ENCODE measurements at places on chromosomes 2 and 18.

DNA sequence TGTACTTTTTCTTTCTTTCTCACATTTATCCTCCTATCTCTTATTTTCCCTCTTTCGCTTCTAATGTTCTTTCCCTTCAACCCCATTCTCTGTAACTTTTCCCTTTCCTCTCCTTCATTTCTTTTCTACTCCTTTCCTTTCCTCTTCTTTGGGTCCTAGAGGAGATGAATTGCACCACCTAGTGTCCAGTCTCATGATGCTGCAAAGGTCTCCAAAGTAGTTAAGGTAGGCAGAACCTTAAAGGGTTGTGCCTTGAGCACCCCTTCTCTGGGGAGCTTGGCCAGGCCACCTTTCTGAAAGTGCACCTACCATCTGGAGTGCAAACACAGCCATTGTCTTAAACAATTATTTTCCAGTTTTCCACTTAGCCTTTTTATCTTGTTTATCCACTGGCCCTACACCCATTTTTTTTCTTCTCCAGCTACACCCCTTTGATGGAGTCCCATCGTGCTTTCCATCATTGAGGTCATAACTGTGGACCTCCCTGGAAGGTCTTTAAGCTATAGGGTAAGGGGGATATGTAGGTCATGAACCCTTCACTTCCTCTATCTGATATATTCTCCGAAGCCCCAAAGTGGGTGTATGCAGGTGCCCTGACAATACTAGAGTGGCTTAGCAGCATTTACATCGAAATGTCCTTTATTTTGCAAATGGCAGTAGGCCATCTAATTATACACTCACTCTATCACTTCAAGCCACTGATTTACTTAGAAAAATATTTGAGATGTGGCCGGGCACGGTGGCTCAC, 155.9 kb downstream of the ESCO1 start:
- peak; percentile 18 for DNase-seq

DNA sequence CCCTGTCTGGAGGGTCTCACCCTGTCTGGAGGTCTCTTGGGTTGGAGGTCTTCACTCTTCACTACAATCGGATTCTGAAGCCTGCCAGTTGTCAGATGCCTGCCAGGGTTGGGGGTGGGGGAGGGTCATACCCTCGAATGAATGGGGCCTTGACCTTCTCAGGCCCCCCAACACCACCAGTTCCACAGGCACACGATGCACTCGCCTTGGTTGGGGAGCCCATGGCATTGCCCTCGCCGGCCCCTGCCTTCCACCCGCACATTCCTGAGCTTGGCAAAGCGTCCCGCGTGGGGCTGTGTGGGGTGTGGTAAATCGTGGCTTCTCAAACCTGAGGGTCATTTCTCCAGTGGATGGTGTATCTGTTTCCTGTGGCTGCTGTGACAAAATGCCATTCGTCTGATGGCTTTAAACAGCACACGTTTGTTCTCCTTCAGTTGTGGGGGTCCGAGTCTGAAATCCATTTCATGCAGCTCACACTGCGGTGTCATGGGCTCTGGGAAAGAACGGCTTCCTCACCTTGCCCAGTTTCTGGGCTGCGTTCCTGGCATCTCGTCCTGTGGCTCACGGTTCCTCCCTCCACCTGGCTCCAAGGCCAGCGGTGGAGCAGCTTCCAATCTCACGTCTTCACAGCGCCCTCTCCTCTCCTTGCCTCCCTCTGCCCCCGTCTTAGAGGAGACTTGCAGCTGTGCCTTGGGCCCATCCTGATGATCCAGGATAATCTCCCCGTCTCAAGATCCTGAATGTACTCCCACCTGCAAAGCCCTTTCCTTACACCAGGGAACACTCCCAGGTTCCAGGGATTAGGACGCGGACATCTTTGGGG, 38.0 kb upstream of the HPCAL1 start:
- peak; percentile 15 for DNase-seq

DNA sequence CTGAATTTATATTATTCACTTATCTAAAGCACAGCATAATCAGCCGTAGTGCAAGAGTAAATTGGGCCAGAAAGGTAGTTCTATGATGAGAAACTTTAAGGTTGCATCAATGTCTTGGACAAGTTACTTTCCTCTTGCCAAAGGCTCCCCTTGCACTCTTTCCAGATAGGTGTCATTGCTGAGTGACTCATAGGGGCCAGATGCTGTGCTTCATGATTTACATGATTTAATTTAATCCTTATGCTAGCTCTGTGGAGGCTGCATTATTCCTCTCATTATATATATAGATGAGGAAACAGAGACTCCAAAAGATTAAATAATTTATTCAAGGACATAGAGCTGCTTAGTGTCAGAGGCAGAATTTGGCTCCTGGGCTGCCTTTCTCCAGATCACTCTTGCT, 5.0 kb downstream of the CFAP221 start:
- DNase-seq: no peak

DNA sequence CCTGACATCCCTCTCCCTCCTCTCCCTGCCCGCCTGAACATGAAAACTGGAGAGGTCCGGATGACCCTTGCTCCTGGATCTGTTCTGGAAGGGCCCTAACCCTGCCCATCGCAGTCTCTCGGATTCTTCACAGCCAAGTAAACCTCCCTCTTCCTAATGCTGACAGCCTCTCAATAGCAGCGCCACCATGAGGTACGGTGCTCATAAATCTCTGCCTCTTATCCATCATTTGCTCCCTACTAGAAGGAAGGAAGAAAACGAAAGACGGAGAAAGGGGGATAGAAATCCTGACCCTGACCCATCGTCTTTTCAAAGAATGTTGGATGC, 257.9 kb downstream of the BCL11A start:
- no peak for DNase-seq

DNA sequence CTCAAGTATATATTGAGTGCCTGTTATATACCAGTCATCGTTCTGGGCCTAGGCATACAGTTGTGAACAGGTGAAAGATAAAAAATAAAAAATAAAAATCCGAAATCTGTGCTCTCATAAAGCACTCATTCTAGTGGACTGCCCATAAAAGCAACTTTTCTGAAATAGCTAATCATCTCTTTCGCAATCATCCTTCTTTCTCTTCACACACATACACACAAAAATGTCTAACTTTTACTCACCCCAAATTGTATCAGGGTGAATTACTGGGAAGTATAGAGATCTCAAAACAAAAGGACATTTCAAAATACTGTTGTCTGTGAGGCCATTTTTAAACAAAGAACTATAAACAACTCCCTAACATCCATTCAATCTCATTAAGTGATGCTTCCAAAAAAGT, 29.6 kb upstream of the ORC2 start:
- no peak for DNase-seq

DNA sequence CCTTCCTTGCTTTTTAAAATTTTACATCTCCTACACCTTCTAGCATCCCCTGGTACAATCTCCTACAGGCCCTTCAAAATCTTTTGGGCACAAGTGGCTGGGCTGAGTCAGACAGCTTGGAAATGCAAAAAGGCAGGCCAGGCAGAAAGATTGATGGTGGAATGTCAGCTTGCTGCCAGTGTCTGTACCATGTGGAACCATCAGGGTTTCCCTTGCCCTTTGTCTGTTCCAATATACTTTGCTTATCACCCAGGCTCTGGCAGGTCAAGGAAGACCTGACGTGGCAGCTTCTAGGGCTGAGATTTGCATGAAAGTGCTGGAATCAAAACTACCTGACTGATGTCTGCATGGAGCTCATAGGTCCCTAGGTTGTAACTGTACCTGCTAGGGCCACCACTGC, 33.3 kb downstream of the GPR39 start:
- DNase-seq: no peak

DNA sequence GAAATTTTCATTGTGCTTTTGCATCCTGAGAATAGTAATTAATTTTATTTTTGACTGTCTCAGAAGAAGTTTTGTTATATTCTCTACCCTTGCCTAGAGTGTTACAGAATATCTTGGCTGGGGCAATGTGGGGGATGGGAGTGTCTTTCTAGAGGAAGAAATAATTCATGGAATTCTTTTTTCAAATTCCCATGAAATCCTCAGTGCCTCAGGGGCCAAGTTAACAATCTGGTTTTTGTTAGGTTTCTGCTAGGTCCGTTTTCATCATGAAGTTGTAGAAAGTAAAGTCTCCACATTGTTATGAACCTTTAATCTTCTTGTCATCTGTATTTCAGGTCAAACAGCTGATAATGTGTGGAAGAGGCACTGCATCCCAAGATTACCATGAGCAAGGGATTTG, 145.6 kb upstream of the GYPC start:
- no peak for DNase-seq

- no peak for DNase-seq
These were observed 390.4 kb upstream of the VRK2 start for GRCh38 chr2:57656198-57656597.

DNA sequence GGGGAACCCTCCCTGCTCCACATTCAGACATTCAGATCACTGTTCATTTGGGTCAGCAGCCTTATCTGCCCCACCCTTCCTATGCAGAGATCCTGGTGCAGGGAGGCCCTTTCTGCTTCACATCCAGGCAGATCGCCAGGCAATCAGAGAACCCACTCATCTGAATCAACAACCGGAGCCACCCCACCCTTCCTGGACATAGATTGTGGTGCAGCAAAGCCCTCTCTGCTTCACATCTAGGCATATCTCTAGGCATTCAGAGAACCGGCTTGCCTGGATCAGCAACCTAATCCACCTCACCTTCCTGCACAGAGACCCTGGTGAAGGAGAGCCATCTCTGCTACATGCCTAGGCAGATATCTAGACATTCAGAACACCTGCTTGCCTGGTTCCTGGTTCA, 184.5 kb upstream of the CNTNAP5 start:
- DNase-seq: no peak

DNA sequence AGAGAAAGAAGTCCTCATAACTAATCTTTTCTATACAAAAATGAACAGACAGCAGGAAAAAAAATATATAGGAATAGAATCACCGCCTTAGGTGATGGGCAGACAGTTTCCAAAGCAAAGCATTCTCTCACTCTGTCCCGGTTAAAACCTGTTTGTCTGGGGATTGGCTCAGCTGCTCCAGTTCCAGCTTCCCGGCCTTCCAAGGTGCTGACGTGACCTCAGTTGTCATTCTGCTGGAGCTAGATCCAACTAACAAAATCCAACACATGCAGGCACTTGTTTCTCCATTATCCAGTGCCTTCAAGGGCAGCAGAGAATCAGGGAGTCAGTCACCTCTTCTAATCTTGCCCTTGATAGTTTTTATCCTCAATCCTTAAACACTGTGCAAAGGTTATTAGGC, 52.8 kb downstream of the IKZF2 start:
- DNase-seq: no peak

DNA sequence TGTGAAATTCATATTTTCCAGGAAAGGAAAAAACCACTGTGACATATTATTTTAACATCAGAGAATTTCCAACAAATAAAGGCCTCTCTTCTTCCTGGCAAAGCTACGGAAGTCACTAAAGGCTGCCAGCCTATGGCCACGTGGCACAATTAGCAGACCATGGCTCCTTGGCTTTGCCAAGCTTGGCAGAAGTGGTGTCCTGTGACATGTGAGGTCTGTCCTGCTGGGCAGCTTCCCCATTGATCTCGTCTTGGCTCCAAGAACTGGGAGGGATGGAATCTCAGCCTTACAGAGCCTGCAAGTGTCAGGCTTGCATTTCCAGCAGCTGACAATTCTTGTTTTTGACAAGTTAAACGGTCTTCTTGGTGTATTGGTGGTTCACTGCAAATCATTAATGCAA, 226.9 kb upstream of the THSD7B start:
- no peak for DNase-seq

DNA sequence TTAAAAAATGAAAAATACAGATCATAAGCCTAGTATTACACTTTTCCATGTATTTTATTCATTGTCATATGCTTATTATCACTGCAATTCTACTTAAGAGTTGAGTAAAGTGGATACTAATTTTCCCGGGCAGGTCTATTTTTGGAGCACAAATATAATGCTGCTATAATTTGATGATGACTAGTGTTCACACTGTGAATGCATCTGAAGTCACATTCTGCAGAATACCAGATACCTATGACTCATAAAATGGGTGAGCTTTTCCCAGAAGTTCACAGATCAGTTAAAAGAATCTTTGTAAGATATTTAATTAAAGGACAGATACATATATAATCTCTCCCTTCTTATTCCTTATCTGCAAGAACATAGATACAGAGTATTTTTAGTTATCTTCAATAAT, 79.8 kb upstream of the MC4R start:
- no peak for DNase-seq

GRCh38 chr2:106282462-106283170, 88.5 kb upstream of the UXS1 start:
- no peak for DNase-seq

GRCh38 chr2:34025196-34025595, 426.1 kb upstream of the FAM98A start:
- no peak for DNase-seq

- peak; percentile 79 for DNase-seq
These were observed 18.8 kb upstream of the HAAO start for GRCh38 chr2:42810971-42811811.

- DNase-seq: no peak
These were observed 571 bp downstream of the EEF1B2 start for GRCh38 chr2:206160125-206160806.

DNA sequence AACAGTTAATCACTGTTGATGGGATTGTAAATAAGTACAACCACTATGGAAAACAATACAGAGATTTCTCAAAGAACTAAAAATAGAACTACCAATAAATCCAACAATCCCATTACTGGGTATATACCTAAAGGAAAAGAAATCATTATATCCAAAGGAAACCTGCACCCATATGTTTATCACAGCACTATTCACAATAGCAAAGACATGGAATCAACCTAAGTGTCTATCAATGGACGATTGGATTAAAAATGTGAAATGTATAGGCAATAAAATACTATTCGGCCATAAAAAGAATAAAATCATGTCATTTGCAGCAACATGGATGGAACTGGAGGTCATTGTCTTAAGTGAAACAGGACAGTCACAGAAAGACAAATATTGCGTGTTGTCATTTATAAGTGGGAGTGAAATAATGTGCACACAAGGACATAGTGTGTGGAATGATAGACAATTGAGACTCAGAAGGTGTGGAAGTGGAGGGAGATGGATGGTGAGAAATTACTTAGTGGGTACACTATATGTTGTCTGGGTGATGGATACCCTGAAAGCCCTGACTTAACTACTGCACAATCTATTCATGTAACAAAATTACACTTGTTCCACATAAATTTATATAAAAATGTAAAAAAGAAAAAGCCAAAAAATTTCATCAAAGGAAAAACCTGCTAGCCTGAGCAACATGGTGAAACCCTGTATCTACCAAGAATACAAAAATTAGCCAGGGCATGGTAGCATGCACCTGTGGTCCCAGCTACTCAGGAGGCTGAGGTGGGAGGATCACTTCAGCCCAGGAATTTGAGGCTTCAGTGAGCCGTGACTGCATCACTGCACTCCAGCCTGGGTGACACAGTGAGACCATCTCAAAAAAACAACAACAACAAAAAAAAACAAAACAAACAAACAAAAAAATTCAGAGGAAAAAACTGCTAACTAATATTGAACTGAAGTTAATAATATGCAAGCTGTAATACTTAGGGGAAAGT, 12.6 kb downstream of the APOB start:
- no peak for DNase-seq

Measured in femur (tissue), 1 donor.